ENCODE measurements at places on chromosomes 12 and 14. TPM values are rescaled to one million over a fixed set of nuclear protein-coding genes. Genes with fewer than 3 reads are reported as not detected.
A peak's percentile ranks its signal among the peaks of the same experiment; 100 is the strongest.

The DDX24 gene
- 236 TPM for total RNA-seq

The NOC4L gene
- 24.0 TPM for total RNA-seq

The ADAMTS20 gene
- total RNA-seq: not detected

The EFCAB11 gene
- total RNA-seq: 9.6 TPM

The KRT8 gene
- total RNA-seq: 566 TPM

The SRSF9 gene
- total RNA-seq: 41.1 TPM

The ASIC1 gene
- total RNA-seq: 3.5 TPM

The FOXG1 gene
- 0.89 TPM for total RNA-seq

The SLC25A47 gene
- total RNA-seq: 0.73 TPM

The TUNAR gene
- not detected for total RNA-seq

The CRACR2A gene
- total RNA-seq: 66.6 TPM

The ZFYVE26 gene
- total RNA-seq: 11.3 TPM

- peak; percentile 77 for DNase-seq
- no peaks in the 10 kb centered on the region for H3K27me3 ChIP-seq
- H3K27ac ChIP-seq: no peak overlapping the region
- no peaks in the 10 kb centered on the region for H3K36me3 ChIP-seq
- no peak overlapping the region for H3K4me3 ChIP-seq
Observed at GRCh38 chr12:101839324-101840283, 8.8 kb upstream of the GNPTAB start.

GRCh38 chr12:120366845-120367232 is 2.1 kb downstream of the MSI1 start:
- peaks cover 72% of the 10 kb centered on the region for H3K4me1 ChIP-seq
- no peak for DNase-seq
- H3K36me3 ChIP-seq: no peaks in the 10 kb centered on the region
- peaks cover 65% of the 10 kb centered on the region for H3K27me3 ChIP-seq

DNA sequence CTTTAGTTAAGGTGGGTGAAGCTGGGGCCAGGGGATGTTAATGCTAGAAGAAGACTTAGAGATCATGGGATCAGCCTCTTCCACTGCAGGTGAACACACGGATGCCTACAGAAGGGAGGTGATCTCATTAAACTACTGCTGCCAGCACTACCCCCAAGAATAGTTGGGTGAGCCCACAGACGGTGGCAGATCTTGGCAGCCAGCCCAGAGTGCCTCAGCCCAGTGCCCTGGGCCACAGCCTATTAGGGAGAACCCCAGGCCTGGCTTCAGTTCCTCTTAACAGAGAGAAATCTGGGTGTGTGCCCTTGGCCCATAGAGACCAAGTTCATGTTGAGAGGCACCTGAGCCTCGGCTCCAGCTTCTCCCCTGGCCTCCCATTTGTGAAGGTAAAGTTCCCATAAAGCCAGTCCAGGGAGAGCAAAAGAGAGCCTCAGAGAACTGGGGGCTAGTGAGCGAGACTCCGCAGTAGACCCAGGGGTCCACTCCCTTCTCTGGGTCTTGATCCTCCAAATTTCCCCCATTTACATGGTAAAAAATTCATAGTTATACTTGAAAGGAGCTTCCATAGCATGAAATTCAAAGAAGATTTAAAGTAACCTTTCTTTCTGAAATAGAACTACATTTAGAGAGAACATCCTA is 125.0 kb upstream of the CCND2 start:
- no peaks in the 10 kb centered on the region for H3K36me3 ChIP-seq
- peaks cover under 1% of the 10 kb centered on the region for H3K4me1 ChIP-seq
- H3K27ac ChIP-seq: no peak overlapping the region
- H3K4me3 ChIP-seq: no peak overlapping the region

DNA sequence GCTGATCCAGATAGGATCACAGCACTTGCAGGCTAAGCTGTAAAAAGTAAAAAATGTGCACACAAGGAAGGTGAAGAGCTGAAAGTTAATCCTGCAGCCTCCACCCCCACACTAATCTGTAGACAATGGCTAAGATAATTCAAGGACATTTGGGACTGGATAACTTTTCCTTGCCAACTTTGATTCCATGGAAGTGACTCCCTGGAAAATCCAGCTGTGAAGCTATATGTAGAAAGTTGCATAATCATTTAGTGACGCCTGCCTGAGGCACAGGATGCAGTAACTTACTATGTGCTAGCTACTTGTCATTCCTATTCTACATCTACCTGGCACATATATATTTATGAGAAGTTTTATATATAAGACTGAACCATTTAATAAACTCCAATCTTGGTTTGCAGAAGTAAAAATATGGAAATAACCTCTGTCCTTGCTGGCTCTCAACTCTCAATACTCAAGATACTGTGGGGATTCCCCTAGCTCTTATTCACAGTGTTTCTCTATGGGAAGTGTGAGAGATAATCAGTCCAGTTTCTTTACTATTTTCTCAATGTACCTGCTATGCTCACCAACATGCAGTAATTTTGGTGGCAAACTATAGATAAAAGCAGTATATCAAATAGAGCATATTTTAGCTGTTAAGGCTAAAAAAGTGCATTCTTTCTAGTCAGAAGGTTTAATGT is 14.8 kb downstream of the LDHB start:
- H3K4me1 ChIP-seq: peaks cover 45% of the 10 kb centered on the region
- H3K4me3 ChIP-seq: no peak overlapping the region
- DNase-seq: no peak
- no peaks in the 10 kb centered on the region for H3K27me3 ChIP-seq
- H3K36me3 ChIP-seq: peaks cover 75% of the 10 kb centered on the region
- H3K27ac ChIP-seq: peak overlapping the region; percentile 15

DNA sequence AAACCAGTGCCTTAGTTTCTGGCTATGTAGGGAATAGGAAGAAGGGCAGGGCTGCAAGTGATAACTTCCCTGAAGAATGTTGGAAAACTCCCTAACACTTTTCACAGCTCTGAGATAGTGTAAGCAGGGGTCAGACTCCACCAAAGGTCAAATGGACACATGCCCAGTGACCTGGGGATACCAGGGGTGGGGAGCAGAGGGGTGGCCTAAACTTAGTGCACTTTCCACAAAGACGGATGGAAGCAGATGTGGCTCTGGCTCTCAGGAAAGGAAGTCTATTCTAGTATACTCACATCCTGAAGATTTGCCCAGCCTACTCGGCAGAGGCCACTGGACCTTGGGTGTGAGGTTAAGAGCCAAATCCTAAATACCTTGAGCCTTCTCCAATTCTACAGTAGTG is 285.8 kb downstream of the NUAK1 start:
- H3K36me3 ChIP-seq: no peaks in the 10 kb centered on the region
- no peak overlapping the region for H3K4me3 ChIP-seq
- no peak overlapping the region for H3K27ac ChIP-seq
- H3K4me1 ChIP-seq: no peaks in the 10 kb centered on the region

GRCh38 chr12:67062193-67062592 is 207.0 kb upstream of the CAND1 start:
- H3K4me3 ChIP-seq: no peak overlapping the region
- H3K27ac ChIP-seq: no peak overlapping the region
- DNase-seq: no peak
- H3K27me3 ChIP-seq: peaks cover 10% of the 10 kb centered on the region
- H3K36me3 ChIP-seq: no peaks in the 10 kb centered on the region

- H3K4me1 ChIP-seq: no peaks in the 10 kb centered on the region
- no peak overlapping the region for H3K27ac ChIP-seq
- no peaks in the 10 kb centered on the region for H3K36me3 ChIP-seq
- no peak overlapping the region for H3K4me3 ChIP-seq
- peak; percentile 59 for DNase-seq
Observed at GRCh38 chr14:85471744-85472143, 58.2 kb upstream of the FLRT2 start.

GRCh38 chr14:95290021-95290420 is 29.7 kb downstream of the CLMN start:
- peak overlapping the region; percentile 63 for H3K27ac ChIP-seq
- no peaks in the 10 kb centered on the region for H3K36me3 ChIP-seq
- DNase-seq: no peak
- H3K4me3 ChIP-seq: no peak overlapping the region

DNA sequence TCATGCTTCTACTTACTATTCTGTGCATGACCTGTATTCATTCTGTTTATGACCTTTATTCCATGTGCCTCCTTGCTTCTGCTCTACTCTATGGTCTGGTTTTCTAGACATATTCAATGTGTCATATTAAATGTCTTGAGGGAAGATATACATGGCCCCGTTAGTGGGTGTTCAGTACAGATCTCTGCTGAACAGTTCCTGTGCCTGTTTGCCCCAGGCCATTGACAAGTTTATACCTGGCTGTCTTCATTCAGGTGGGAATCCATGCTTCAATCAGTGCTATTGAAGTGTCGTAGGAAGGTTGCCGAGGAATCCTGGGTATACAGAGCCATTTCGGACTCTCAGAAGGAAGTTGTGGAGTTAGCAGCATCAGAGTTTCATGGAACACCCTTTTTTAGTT is 7.4 kb upstream of the PPFIBP1 start:
- H3K4me1 ChIP-seq: peaks cover 3% of the 10 kb centered on the region
- no peak overlapping the region for H3K4me3 ChIP-seq

- peaks cover 17% of the 10 kb centered on the region for H3K36me3 ChIP-seq
- H3K27ac ChIP-seq: peak overlapping the region; percentile 19
- peaks cover 82% of the 10 kb centered on the region for H3K4me1 ChIP-seq
- no peak overlapping the region for H3K4me3 ChIP-seq
Observed at GRCh38 chr12:67662910-67663538, 14.5 kb downstream of the DYRK2 start.

GRCh38 chr12:122850048-122850445 is 14.8 kb downstream of the HIP1R start:
- no peak overlapping the region for H3K27ac ChIP-seq
- no peak for DNase-seq
- no peak overlapping the region for H3K4me3 ChIP-seq
- peaks cover 64% of the 10 kb centered on the region for H3K36me3 ChIP-seq

DNA sequence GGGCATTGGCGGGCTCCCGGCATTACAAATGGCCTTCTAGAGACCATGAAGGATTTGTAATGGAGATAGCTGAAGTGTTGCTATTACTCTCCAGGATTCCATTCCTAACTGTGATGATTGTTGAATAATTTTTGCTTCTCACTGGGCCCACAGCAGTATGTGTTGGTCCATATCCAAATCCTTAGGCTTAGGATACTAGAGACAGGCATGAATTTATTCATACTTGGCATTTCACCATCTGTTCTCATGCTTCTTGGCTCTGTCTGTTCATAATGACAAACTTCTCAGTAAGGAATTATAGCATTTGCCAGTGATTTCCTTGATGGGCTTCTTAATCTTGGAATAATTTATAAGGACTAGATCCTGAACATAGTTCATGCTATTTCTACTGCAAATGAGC is 832.9 kb downstream of the C12orf50 start:
- no peak overlapping the region for H3K27ac ChIP-seq
- no peaks in the 10 kb centered on the region for H3K36me3 ChIP-seq

DNA sequence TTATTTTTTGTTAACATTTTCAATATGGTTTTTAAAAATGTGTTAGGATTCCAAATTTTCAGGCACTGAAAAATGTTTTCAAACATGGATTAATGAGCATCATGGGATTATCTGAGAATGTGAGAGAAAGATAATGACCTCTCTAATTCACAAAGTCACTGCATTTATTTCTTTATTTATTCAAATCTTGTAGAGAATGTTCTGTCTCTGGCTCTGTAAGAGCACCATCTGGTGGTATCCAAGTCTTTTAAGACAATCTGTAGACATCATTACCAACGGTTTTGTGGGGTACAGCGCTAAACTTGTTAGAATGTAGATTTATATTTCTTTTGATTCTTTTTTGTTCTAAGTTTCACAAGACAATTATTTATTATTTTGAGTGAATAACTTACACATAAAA is 956.0 kb upstream of the NOVA1 start:
- H3K36me3 ChIP-seq: no peaks in the 10 kb centered on the region
- no peaks in the 10 kb centered on the region for H3K27me3 ChIP-seq
- H3K4me1 ChIP-seq: no peaks in the 10 kb centered on the region
- no peak for DNase-seq

- no peak overlapping the region for H3K4me3 ChIP-seq
- no peaks in the 10 kb centered on the region for H3K27me3 ChIP-seq
- peaks cover 13% of the 10 kb centered on the region for H3K36me3 ChIP-seq
Observed at GRCh38 chr12:113912760-113913329, 53.3 kb downstream of the RBM19 start.

- H3K27me3 ChIP-seq: no peaks in the 10 kb centered on the region
- H3K27ac ChIP-seq: peak overlapping the region; percentile 91
- H3K4me1 ChIP-seq: peaks cover 30% of the 10 kb centered on the region
Observed at GRCh38 chr12:7107636-7108002, 1.4 kb downstream of the C1RL start.

DNA sequence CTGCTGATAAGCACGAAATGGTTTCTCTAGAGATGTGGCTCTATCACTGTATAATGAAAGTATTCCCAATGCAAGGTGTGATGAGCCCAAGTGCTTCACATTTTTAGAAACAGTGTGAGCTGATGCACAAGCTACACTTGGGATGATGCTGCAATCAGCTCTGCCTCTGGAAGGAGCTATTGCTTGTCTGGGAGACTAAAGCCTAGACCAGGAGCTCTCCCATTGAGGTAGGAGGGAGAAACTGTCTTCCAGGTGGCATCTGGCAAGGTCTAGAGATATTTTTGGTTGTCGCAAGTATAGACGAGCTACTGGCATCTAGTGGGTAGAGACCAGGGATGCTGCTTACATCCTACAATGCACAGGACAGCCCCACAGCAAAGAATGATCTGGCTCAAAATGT is 42.0 kb downstream of the HECTD4 start:
- no peak overlapping the region for H3K27ac ChIP-seq
- DNase-seq: no peak
- H3K36me3 ChIP-seq: no peaks in the 10 kb centered on the region
- no peak overlapping the region for H3K4me3 ChIP-seq
- no peaks in the 10 kb centered on the region for H3K4me1 ChIP-seq
- no peaks in the 10 kb centered on the region for H3K27me3 ChIP-seq

DNA sequence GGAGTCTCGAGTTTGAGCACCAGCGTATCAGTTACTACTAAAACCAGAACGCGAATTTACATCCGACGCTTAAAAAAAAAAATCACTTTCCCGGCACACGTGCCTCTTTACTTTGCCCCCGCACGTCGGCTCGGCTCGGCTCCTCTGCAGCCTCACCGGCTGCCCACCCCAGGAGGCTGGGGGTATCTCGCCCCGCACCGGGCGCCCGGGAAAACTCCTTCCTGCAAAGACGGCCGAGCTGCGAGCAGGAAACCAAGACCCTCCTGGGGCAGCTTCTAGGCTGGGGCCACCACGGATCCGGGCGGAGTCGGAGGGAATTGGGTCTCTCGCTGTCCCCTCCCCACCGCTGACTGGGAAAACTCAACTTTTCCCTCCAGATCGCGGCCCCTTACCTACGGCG is 610 bp downstream of the VSIG10 start:
- H3K36me3 ChIP-seq: no peaks in the 10 kb centered on the region
- peaks cover 23% of the 10 kb centered on the region for H3K4me1 ChIP-seq

- H3K27me3 ChIP-seq: peaks cover 20% of the 10 kb centered on the region
- no peak overlapping the region for H3K27ac ChIP-seq
- H3K4me1 ChIP-seq: no peaks in the 10 kb centered on the region
- DNase-seq: no peak
- H3K4me3 ChIP-seq: no peak overlapping the region
Observed at GRCh38 chr12:130504840-130505175, 167.1 kb downstream of the PIWIL1 start.

GRCh38 chr12:31471823-31472222 is 119.1 kb downstream of the DENND5B start:
- no peak overlapping the region for H3K27ac ChIP-seq
- DNase-seq: no peak
- no peak overlapping the region for H3K4me3 ChIP-seq
- no peaks in the 10 kb centered on the region for H3K27me3 ChIP-seq
- no peaks in the 10 kb centered on the region for H3K4me1 ChIP-seq

- H3K27ac ChIP-seq: no peak overlapping the region
- no peak for DNase-seq
- H3K4me3 ChIP-seq: no peak overlapping the region
Observed at GRCh38 chr12:118650586-118650960, 274.2 kb downstream of the SUDS3 start.

- H3K4me1 ChIP-seq: no peaks in the 10 kb centered on the region
- no peaks in the 10 kb centered on the region for H3K36me3 ChIP-seq
- no peak for DNase-seq
- H3K27me3 ChIP-seq: peaks cover 9% of the 10 kb centered on the region
Observed at GRCh38 chr14:72736308-72736707, 157.6 kb downstream of the DPF3 start.
